Renal pelvis (tissue), 12 donors: ENCODE measurements at places on chromosomes 13 and 19. TPM values are rescaled to one million over a fixed set of nuclear protein-coding genes. Genes with fewer than 3 reads are reported as not detected.

The NKPD1 gene
- polyA plus RNA-seq, result 0.21 TPM

The CHAF1A gene
- 23.6 TPM for polyA plus RNA-seq

The KLK14 gene
- polyA plus RNA-seq, result 0.14 TPM

The AMER2 gene
- 0.31 TPM for polyA plus RNA-seq

The OR4F17 gene
- not detected for polyA plus RNA-seq

The ZNF665 gene
- 10.7 TPM for polyA plus RNA-seq

The CNFN gene
- polyA plus RNA-seq, result 2.0 TPM

The IGFL4 gene
- 0.28 TPM for polyA plus RNA-seq

The LSR gene
- polyA plus RNA-seq, result 67.9 TPM

The PSG6 gene
- not detected for polyA plus RNA-seq

The IL4I1 gene
- 3.6 TPM for polyA plus RNA-seq

The ANGPTL4 gene
- polyA plus RNA-seq, result 3.6 TPM

The KLHL1 gene
- 0.78 TPM for polyA plus RNA-seq

The ATP7B gene
- polyA plus RNA-seq, result 28.1 TPM

The CYSLTR2 gene
- polyA plus RNA-seq, result 0.28 TPM

The ZFP14 gene
- 11.0 TPM for polyA plus RNA-seq
